ENCODE measurements at places on chromosomes 11 and 22.

DNA sequence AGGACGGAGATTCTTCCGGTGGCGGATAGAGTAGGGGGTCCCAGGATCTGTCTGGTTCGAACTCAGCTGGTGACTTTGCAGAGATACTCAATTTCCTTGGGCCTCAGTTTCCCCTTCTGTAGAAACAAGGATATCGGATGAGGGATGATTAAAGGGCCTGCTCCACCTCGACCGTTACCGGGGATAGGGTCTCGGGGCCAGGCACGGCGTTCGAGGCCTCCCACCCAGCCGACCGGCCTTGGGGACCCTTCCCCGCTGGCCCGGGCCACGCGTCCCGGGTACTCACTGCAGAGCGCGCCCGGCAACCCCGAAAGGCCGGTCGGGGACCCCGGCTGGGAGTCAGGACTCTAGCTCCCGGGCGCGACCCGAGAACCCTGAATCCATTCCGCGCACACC lies 321 bp downstream of the RHBDD3 start:
- no peak for DNase-seq

- no peak for DNase-seq
These were observed 37.6 kb upstream of the SYT13 start for GRCh38 chr11:45323601-45324249.

DNA sequence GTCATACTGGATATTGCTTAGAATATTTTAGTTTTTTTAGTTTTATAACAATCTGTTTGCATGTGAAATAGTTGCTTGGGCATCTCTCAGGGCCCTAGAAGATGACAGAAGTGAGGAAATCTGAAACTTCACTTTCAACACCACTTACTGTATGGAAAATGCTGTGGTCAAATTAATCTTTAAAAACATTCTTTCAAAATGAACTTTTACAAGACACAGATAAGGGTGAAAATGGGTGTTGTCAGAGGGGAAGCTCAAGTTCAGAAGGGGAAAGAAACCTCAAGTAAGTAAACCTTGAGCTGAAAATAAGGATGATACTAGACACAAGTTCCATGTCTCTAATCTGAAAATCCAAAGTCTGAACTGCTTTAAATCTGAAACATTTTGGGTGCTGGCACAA lies 1840.1 kb upstream of the RAG2 start:
- no peak for DNase-seq

DNA sequence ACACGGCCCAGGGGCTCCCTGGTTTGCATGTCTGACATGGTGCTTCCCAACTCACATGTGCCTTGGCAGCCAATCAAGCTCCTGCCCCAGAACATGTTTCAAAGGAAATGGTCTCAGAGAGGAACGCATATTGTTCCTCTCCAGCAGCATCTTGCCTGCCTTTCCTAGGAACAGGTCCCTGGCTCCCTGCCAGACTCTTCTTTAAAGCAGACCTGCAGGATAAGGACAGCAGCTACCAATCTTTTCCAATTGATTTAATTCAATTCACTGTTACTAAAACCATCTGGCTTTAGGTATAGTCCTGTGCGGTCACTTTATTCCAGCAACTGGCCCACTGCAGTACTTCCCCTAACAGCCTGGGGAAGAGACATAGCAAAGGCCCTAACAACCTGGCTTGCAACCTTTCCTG lies 79.9 kb downstream of the AMBRA1 start:
- no peak for DNase-seq

- no peak for DNase-seq
These were observed 20.3 kb downstream of the SBF2 start for GRCh38 chr11:10273738-10274137.

GRCh38 chr11:46321757-46322156 lies 25.5 kb upstream of the DGKZ start:
- peak; percentile 96 for DNase-seq

GRCh38 chr22:19599626-19600243 lies 75.5 kb upstream of the CLDN5 start:
- DNase-seq: no peak

GRCh38 chr11:61494381-61494961 lies 14.1 kb upstream of the LRRC10B start:
- DNase-seq: no peak

DNA sequence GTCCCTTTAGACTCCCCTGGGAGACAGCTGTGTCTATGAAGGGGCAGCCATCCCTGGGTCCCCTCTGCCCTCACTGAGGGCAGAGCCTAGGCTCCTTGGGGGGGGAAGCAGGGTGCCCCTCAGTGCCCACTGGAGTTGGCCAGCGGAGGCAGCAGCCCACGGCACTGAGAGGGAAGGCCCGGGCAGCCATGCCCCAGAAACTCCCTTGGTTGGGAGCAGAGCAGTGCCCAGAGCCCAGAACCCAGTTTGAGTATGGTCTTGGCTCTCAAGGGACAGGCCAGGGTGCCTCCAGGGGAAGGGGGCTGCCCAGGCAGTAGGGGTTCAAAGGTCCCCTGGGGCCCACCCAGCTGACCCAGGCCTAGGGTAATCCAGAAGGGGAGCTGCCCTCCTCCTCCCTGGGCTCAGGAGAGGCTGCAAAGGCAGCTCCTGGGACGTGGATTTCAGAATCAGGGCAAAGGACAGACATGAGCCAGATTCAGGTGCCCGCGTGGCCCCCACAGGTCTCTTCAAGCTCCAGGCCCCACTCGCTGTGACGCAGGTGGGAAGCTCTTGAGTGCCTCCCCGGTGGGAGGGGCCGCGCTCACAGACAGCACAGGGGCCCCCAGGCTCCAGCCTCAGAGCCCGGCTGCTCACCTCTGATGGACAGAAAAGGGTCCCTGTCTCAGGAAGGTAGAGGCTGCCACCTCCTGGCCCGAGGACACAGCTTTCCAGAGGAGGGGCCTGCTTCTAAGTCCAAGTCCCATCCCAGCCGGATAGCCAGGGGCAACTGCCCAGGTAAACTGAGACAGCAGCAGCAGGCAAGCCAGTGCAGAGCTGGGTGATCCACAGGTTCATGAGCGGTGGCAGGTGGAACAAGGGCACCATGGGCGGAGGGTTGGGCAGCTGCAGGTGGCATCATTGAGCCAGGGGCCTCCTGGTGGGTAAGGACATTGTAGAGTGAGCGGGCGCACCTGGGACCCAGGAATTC lies 2.6 kb downstream of the C11orf21 start:
- DNase-seq: peak; percentile 81

GRCh38 chr11:73011126-73011817 lies 130.8 kb downstream of the FCHSD2 start:
- no peak for DNase-seq

DNA sequence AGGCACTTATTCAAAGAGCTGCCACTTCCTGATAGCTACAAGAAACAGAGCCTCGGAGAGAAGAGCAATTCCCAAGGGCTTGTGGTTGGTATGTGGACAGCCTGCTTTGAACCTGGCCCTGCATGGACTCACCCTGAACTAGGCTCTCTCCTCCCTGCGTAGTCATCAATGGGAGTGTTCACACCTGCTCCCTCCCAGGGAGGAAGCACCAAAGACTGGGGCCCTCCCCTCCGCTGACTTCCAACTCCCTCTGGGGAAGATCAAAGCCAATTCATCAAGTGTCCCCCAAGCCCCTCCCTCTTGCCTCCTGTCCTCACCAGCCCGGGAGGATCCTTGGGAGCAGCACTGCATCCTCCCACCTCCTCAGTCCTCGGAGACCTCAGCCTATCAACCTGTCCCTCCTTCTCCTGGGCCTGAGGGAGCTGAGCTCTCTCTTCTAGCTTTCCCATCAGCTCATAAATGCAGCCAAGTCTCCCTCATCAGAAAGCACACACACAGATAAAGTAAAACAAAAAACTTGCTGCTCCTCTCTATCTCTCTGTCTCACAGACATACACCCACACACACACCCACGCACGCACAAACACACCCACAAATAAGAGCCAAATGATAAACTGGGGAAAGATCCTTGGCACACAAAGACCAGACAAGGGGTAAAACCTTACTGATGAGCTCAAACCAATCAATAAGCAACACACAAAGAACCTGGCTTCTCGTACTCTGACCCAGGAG lies 3.3 kb downstream of the A4GALT start:
- peak; percentile 76 for DNase-seq
